Foreskin keratinocyte (primary cell): ENCODE measurements at places on chromosomes 6 and 20. TPM values are rescaled to one million over a fixed set of nuclear protein-coding genes. Genes with fewer than 3 reads are reported as not detected.

GRCh38 chr6:95017922-95018321 lies 559.4 kb upstream of the MANEA start:
- no peak for DNase-seq

- DNase-seq = peak; percentile 60
Observed at GRCh38 chr6:119137194-119138072, 59.0 kb upstream of the FAM184A start.

RBPJL gene
- total RNA-seq = not detected in 2 replicates

NHLRC1 gene
- 1.7 and 2.1 TPM in 2 replicates for total RNA-seq

DACT2 gene
- 0.48 and 0.71 TPM in 2 replicates for total RNA-seq
